Caki2 (cell line): ENCODE measurements at places on chromosomes 6 and 20. TPM values are rescaled to one million over a fixed set of nuclear protein-coding genes. Genes with fewer than 3 reads are reported as not detected.

DNA sequence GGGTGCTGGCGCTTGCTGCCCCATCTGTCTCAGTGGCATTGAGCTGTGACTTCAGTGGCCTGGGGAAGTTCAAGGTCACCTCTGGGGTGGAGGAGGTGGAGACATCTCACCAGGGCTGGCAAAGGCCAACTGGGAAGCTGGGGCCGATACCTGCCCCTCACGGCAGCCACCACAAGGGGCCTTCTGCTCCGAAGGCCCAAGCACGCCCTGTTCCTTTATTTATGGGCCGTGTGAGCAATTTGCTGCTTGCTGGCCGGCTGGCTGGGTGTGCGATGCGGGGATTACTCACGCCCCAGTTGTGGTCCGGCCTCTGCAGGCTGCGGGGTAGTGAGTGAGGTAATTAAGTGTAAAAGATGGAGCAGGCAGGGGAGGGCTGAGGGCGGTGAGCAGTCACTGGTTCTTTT is 13.2 kb upstream of the SCRT2 start:
- DNase-seq = no peak

- DNase-seq = no peak
Measured at GRCh38 chr20:19683188-19683587, 74.9 kb upstream of the RIN2 start.

DNA sequence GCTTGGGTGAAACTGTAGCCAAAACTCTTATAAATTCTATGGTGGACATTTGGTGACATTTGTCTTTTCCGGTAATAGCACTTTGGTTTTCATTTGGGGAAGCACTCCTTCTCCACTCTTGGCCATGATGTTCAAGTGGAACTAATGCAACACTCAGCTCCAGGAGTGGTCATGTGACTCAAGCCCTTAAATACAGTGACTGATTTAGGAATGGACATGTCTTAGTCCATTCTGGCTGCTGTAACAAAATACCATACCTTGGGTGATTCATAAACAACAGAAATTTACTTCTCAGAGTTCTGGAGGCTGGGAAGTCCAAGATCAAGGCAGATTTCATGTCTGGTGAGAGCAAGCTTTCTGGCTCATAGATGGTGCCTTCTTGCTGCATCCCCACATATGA is 10.8 kb upstream of the FKBP1A start:
- DNase-seq = no peak

GRCh38 chr20:51660672-51661608 is 107.2 kb downstream of the ATP9A start:
- DNase-seq = peak; percentile 64

DNA sequence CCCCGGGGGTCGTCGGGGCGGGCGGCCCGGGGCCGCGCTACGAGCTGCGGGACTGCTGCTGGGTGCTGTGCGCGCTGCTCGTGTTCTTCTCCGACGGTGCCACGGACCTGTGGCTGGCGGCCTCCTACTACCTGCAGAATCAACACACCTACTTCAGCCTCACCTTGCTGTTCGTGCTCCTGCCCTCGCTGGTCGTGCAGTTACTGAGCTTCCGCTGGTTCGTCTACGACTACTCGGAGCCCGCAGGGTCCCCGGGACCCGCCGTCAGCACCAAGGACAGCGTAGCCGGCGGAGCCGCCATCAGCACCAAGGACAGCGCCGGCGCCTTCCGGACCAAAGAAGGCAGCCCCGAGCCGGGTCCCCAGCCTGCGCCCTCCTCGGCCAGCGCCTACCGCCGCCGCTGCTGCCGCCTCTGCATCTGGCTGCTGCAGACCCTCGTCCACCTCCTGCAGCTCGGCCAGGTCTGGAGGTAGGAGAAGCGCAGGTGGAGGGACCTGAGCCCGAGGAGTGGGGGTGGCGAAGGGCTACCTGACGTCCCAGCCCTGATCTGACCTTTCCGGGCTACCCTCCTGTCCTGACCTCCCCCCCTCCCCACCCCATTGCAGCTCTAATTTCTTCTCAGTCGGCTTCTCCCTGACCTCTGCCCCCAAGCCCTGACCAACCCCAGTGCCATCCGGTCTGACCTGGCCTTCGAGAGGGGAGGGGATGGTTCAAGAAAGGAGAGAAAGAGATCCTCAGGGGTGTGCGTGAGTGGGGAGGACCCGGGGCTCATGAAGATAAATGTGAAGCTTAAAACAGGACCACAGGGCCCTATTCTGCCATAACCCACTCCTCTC is 558 bp downstream of the XKR7 start:
- peak; percentile 87 for DNase-seq

The TCF15 gene
- not detected in 2 replicates for total RNA-seq

- no peak for DNase-seq
Measured at GRCh38 chr6:119584088-119584487, 234.5 kb upstream of the MAN1A1 start.

The CRNKL1 gene
- total RNA-seq = 18.1 and 20.1 TPM in 2 replicates

GRCh38 chr6:152750694-152751093 is at the start of gene VIP:
TSS of gene VIP (plus strand) at chr6:152750797. CDS start at chr6:152752178, 1,381 bp downstream.
- DNase-seq = peak; percentile 9

GRCh38 chr6:122116119-122116834 is 283.2 kb upstream of the HSF2 start:
- no peak for DNase-seq

GRCh38 chr6:44431118-44431725 is 43.7 kb downstream of the CDC5L start:
- no peak for DNase-seq

- no peak for DNase-seq
Measured at GRCh38 chr20:43994486-43995100, 79.9 kb downstream of the TOX2 start.

The ACTL10 gene
- total RNA-seq = 10.2 and 15.2 TPM in 2 replicates

DNA sequence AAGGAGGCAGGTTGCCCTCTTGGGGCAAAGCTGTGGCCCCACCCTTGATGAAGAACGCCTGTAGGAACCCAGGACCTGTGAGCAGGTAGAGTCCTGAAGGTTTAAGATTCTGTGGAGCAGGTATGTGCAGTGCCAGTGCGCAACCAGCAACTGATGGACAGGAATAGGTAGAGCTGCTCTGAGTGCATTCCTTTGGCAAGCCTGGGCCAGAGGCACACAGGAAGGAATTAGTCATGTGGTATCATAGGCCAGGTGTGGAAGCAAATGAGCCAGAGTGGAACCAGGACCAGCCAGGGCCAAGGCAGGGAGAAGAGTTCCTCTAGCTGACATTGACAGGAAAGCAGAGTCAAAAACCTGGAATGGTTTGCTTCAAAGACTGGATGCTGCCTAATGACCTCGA is 1.4 kb upstream of the KHDC1 start:
- no peak for DNase-seq

DNA sequence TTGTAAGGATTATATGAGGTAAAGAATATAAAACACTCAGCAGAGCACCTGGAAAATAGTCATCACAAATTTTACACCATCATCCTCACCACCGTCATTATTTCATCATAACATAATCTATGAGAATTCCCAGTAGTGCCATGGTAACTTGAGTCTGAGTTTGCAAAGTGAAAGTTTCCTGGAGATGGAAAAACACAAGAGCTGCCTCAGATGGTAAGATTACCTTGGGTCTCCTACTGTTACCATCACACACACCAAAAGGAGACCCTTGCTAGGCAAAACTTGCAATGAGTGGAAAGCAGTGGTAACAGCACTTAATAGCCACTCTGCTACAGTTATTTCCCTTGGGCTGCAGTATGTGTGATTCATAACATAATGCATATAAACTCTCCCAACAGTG is 589.8 kb downstream of the RNF144B start:
- DNase-seq = no peak

The HLA-DOA gene
- total RNA-seq = not detected in 2 replicates

GRCh38 chr6:76681781-76682180 is 609.3 kb upstream of the IMPG1 start:
- DNase-seq = no peak

The PAK5 gene
- total RNA-seq = not detected in 2 replicates

DNA sequence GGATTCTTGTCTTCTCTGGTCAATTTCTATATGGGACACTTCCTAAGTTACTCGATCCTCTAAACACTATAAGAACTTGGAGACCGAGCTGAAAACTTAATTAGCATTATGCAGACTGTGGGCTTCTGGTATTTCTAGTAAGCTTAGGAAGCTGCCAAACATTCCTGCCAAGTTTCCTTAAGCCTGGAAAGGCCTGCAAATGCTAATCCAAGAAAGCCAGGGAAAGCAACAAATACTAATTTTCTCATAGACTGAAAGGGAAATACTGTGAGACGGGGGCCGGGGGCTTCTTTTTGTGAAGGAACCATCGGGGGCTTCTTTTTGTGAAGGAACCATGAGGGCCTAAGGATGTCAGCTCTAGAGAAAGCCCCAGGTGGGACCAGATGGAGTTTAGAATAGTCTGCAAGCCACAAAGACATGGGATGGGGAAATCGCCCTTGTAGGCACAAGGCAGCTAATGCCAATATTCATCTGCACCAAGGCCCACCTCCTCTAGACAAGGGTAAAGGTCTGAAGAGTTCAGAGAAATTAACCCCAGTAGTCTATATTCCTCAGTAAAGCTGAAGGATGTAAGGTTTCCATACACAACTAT is 332.4 kb upstream of the PRDM1 start:
- no peak for DNase-seq

DNA sequence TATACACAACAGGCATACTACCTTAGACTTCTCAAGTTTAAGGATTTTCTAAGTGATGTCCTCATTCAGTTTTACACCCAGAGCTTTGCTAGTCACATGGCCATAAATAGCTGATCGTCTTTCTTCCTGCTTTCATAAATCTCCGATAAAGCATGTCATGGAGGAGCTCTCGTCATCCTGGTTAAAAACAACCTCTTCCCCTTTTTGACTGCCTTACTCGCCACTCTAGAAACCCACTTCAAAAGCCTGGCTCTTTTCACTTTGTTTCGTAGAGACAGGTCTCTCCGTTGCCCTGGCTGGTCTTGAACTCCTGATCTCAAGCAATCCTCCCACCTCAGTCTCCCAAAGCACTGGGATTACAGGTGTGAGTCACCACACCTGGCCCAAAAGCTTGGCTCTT is 67.0 kb upstream of the SMIM29 start:
- no peak for DNase-seq

DNA sequence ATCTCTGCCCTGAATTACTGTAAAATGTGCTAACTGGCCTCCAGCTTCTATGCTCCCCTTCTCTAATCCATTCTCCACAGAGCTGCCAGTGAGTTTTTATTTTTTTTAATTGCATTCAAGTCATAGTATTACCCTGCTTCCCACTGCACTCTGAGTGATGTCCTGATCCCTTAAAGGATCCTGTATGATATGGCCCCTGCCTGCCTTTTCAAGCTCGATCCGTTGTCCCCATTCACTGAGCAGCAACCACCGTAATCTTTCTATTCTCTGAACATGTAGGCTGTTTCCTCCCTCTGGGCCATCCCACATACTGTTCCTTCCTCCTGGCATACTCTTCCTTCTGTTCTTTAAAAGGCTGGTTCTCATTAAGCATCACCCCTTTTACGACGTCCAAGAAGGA is 9.3 kb downstream of the TNFRSF21 start:
- DNase-seq = no peak

GRCh38 chr6:112180095-112180820 is 74.1 kb downstream of the LAMA4 start:
- DNase-seq = peak; percentile 37
